M059J (cell line): ENCODE measurements at places on chromosomes 6 and 20.

DNA sequence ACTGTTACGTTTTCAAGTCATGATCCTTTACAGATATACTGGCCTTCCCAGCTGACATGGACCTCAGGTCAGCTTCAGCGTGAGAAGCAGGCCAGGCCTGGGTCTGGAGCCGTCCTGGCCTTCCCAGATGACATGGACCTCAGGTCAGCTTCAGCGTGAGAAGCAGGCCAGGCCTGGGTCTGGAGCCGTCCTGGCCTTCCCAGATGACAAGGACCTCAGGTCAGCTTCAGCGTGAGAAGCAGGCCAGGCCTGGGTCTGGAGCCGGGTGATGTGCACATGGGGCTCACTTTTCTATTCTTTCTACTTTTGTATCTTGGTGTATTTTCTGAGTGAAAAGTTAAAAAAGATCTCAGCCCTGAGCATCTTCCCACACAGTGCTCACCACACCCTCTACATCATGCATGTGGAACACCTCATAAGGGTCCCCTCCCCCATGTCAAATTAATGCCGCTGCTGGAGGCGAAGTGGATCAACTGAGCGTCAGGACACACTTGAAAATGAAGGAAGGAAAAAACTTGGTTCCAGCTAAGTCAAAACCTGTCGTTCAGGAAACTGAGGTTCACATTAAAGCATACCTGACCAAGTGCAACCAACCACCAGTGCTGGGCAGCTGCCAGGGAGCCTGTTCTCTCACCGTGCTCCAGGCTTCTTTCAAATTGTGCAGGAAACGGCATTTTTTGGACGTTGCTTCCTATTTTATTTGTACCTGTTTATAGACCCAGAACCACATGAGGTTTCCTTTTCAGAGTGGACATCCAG, 32.2 kb downstream of the KIF25 start:
- no peak for DNase-seq

DNA sequence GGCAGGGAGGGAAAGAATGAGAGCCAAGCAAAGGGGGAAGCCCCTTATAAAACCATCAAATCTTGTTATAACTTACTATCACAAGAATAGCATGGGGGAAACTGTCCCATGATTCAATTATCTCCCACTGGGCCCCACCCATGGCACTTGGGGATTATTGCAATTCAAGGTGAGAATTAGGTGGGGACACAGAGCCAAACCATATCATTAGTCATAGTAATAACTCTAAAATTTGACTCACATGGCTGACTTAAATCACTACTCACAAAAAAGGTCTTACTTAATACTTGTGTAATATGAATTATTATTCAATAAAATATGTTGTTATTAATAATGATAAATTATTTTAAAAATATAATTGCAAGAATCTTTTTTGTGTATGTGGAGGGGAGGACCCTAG, 178.1 kb upstream of the TCF21 start:
- DNase-seq, result no peak

DNA sequence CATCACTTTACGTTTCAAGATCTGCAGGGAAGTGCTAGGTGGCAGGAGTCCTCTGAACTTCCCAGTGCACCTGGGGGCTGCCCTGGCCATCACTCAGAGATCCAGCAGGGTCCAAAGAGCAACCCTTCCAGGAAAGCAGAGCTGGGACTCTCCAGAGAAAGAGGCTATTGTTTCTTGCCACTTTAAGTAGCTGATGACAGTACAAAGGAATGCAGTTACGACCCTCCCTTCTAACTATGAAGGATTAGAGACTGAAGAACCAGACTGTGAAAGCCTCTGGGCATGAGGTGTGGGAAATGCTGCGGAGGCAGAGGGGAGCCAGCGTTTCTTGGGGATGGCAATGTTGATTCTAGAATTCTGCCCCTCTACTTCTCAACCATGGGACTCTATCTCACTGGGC, 189.1 kb upstream of the SUPT3H start:
- peak; percentile 71 for DNase-seq

DNA sequence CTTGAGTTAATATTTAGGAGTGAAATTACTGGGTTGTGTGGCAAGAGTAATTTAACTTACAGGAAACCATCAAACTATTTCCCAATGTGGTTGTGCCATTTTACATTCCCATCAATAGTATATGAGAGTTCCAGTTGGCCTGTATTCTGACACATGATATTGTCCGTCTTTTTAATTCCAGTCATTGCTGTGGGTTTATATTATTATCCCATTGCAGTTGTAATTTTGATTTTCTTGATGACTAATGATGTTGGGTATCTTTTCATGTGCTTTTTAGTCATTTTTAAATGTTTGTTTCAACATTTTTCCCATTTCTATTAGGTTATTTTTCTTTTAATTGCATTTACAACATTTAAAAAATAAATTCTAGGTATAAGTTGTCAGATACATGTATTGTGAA, 614.0 kb downstream of the UTRN start:
- peak; percentile 78 for DNase-seq

- no peak for DNase-seq
These were observed 2.0 kb upstream of the SDC4 start for GRCh38 chr20:45350217-45350616.

DNA sequence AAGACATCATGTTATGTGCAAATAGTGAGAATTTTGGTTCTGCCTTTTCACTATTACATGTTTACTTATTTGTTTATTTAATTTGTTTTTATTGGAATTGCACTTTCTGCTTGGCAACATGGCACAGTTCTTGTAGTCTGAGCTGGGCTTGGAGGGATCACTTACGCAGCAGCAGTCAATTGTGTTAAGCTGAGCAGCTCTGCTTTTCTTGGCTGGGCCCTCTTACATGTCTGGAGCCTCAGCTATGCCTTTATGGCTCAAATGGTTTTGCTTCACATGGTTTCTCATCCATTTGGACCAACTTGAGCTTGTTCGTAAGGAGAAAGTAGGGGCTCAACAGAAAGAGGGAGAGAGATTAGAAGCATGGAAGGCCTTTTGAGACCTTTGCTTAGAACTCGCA, 327.5 kb upstream of the EPHA7 start:
- no peak for DNase-seq

DNA sequence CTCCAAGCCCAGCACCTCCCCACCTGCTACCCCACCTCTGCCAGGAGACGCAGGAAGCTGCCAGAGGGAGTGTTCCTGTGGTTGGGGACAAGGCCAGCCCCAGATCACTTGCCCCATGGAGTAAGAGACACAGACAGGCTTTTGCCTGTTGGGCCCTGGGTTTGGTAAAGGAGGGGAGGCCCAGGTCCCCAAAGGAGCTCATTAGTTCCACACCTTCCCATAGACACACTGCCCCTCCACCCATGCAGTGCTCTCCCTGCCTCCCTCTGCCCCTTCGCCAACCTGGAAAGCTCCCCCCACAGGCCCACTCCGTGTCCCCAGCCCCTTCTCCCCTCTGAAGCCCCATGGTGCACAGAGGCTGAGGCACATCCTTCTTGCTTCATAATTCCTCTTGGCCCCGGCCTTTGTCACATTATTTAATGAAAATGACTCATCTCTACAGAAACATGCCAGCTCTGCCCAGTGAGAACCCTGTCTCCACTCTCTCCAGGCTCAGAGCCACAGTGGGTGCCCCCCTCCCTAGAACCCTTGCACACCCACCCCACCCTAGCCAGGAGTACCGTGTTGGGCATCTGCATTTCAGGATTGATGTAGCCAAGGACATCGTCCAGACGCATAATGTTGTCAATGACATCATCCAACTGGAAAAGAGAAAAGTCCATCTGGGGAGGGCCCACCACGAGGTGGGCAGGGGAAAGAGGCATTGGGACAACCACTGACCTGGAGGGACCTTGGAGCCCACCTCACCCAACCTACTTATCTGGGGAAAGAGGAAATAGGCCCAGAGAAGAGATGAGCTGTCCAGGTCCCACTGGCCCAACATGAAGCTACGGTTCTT, 46.0 kb downstream of the TFEB start:
- peak; percentile 57 for DNase-seq

GRCh38 chr6:34036357-34037069, 109.4 kb downstream of the GRM4 start:
- DNase-seq, result no peak

GRCh38 chr6:104896914-104897313, 37.2 kb upstream of the HACE1 start:
- peak; percentile 8 for DNase-seq

DNA sequence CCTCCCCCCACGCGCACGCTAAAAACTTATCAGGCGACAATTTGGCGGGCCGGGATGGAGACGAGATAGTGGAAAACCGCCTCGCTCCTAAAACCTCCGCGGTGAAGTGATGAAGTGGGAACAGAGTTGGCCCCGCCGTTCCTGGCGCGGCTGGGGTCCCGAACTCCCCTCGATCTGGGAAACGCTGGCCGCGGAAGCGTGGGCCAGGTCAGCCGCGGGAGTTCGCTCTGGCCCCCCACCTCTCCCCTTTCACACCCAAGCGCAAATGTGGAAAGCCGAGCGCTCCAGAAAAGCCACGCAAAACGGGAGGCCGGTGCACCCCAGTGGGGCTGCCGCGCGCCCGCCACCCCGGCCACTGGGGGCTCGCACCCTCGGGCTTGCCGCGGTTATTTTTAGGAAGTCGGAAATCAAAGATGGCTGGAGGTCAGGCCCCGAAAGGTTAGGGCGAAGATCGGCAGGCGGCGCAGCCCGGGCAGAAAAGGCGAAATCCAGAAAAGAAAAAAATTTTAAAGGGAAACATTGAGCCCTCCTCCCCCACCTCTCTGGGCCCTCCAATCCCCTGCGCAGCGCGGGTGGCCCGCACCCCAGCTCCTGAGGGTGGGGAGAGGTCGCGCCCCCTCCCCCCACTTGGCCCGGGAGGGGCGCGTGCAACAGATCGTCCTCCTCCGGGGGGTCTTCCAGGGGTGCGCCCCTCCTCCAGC, 1.0 kb downstream of the SALL4 start:
- peak; percentile 33 for DNase-seq

DNA sequence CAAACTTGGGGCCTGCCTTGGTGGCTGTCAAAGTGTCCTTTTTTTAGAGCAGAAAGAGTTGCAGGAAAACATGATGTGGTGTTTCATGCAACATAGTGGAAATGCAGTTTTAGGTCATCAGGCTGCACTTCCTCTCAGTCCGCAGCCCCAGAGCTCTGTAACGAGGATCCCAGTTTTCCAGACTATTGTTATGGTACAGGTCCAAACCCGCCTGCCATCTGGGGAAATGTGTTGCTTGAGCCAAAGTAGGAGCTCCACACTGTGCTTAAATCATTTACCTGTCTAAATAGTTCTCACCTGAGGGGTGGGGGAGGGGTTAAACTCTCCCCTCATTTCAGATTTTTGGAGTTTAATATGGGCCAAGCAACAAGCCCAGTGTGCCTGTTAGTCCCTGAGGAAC, 59.8 kb downstream of the GOPC start:
- no peak for DNase-seq

GRCh38 chr20:46202766-46203509, 84.8 kb downstream of the CD40 start:
- no peak for DNase-seq

GRCh38 chr20:56788041-56788670, 159.1 kb downstream of the TFAP2C start:
- peak; percentile 99 for DNase-seq

GRCh38 chr6:120938876-120939472, 395.3 kb downstream of the TBC1D32 start:
- DNase-seq, result no peak

DNA sequence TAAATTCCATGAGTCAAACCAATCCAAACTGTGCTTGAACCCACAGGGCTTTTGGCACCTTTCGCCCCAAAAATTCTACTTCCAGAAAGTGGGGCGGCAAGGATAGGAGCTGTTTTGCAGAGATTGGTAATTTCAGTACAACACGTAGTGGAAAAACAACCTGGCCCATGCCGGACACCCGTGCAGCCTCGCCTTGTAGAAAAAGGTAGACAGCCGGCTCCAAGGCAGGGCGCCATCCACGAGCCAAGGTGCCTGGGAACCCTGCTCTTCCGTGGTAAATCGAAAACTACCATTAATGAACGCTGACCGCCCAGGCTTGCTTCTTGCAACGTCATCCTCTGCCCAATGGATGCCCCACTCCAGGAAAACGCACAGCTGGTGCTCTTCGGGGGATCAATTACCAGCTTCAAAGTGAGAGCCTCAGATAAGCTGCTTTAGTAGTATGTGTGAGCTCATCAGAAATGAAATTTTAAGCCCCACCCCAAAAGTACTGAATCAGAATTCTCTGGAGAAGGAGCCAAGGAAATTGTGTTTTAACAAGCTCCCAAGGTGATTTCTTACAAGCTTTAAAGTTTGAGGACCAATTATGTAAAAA, 1.8 kb downstream of the OOEP start:
- no peak for DNase-seq

- DNase-seq, result no peak
These were observed 277.1 kb downstream of the ADGB start for GRCh38 chr6:146875927-146876270.

DNA sequence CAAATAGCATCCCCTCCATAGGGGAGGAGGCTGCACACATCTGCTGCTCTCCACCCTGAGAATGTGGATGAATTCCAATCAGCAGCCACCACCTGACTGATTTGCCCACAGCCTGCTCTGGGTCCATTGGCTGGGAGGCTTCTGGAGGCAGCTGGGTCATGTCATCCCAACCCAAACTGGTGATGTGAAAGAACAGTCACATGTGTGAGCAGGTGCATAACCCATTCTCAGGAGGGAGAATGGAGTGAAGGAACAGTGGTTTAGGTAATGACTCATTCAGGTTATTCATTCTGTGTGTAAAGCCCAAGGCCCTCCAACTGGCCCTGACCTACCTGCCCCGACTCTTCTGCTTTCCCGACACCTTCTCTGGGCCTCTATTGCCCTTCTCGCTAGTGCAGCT, 90.9 kb upstream of the GCM1 start:
- no peak for DNase-seq

GRCh38 chr6:28803337-28803709, 120.5 kb downstream of the TRIM27 start:
- peak; percentile 25 for DNase-seq

DNA sequence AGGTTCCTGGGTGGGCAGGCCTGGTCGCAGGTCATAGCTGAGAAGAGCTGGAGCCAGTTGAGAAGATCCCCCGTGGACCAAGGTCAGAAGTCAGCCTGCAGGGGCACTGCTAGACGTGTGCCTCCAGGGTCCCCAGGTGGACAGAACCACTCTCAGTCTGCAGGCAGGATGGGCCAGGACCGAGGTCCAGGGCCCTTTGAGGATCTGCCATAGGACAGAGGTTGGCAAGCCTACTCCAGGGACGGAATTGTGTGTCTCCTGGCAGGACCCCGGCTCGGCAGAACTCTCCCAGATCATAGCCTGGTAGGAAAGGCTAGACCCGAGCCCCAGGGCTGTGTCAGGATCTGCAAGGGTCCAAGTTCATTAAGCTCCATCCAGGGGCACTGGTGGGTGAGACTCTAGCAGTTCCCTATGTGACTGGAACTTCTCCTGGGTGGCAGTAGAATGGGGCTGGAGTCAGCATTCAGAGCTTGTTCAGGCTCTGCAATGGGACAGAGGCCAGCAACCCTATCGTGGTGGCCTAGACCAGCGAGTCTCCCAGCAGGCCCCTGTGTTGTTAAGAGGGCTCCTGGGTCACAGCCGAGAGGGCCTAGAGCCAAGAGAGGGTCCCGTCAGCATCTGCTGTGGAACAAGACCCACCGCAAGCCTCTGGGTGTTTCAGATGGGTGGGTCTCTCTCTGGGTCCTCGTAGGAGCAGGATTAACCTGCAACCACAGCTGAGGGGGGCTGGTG, 18.2 kb downstream of the TTLL2 start:
- DNase-seq, result no peak
